SJSA1 (cell line): ENCODE measurements at places on chromosomes 12 and 14. TPM values are rescaled to one million over a fixed set of nuclear protein-coding genes. Genes with fewer than 3 reads are reported as not detected.
A peak's percentile ranks its signal among the peaks of the same experiment; 100 is the strongest.

GRCh38 chr12:65778258-65779090 lies 45.8 kb upstream of the HMGA2 start:
- peak; percentile 60 for DNase-seq

DNA sequence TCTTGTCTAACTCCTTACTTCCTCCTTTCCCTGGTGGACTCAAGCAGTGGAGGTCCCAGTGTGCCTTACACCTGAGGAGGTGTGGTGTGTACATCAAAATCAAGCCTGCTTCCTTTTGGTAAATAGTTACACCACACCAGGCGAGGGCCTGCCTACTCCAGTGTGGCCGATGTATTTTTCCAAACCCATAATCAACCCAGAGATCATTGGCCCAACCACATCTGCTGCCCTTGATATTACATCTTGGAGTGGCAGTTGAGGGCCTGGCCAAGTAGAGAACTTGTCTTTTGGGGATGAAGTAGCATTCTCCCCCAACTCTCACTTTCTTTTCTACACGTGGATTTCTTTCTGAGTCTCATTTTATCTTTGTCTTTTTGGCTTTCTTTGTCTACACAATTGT lies 187.4 kb downstream of the EFCAB11 start:
- no peak for DNase-seq

DNA sequence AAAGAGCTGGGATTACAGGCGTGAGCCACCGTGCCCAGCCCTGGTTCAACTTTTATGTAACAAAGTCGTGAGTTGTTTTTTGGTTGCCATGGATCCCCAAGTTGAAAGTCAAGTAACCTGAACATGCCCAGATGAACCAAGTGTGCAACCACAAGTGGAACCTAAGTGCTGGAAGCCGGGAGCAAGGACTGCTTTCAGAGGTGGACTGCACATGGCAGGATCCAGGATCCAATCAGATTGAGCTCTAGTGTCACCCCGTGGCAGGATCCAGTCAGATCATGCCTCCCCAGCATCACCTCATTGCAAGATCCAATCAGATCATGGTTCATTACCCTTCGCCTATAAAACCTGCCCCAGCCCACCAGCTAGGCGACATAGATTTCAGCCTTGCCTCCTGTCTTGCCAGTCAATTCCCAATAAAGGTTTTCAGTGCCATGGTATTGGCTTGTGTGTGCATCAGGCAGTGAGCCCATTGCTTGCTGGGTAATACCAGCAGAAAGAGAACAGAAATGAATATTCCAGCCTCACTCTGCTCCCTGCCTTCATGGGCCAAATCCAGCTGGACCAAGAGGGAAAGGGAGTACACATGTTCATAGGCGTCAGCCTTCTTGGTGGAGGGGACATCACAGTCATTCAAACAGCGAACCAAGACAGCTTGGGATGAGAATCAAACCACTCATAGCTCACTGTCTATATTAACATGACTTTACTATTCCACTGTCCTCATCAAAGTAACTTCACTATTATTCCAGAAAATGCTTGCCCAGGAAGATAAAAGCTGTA lies 43.6 kb upstream of the VASH1 start:
- no peak for DNase-seq

CIT gene
- total RNA-seq: 21.1 and 33.7 TPM in 2 replicates

DNA sequence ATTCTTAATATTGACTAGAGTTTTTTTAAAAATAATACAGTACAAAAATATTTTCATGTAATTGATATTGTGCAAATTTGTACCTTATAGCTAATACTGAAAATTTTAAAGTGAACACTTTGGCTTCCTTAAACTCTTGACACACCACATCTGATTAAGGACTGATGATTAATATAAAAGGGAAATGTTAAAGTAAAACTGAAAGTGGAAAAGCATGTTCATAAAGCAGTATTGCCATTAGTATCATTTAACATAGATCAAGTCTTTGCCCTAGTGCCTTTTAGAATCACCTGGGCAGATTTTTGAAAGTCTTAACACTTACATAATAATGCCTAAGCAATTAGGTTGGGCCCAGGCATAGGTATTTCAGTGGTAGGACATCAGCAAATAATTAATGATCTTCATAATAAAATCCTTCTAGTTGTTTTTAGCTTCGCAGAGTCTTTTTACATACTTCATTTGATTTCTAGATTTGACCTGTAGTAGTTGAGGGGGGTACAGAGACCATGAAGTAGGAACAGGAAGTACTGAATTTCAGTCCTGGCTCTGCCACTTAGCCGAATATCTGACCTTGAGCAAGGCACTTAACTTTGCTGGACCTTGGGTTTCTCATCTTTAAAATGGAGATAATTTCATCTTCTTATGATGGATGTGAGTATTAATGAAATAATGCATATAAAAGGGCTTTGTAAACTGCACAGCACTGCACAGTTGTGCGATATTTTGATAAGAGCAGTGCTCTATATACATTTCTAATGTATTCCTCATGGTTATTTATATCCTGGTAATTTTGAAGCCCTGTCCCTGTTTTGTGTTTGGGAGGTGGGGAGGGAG lies 43.7 kb downstream of the MARK3 start:
- no peak for DNase-seq

ANKRD33 gene
- not detected in 2 replicates for total RNA-seq

- no peak for DNase-seq
These were observed 27.2 kb upstream of the NINJ2 start for GRCh38 chr12:690466-690865.

NKX2-1 gene
- total RNA-seq: not detected in 2 replicates

ZNF384 gene
- total RNA-seq: 19.5 and 20.0 TPM in 2 replicates

DNA sequence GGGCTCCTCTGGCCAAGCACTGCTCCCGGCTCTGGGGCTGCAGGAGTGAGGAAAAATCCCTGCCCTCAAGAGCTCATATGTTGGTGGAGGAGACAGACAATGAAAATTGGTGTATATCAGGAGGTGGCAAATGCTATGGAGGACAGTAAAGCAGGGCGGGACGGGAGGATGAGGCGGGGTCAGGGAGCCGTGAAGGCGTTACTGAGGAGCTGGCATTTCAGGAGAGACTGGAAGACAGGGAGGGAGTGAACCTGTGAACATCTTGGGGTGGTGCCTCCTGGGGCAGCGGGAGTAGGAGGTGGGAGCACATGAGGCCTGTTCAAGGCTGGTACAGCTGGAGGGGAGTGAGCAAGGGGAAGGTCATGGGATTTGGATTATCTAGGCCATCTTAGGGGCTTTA lies 26.6 kb downstream of the TSPAN9 start:
- no peak for DNase-seq

DNA sequence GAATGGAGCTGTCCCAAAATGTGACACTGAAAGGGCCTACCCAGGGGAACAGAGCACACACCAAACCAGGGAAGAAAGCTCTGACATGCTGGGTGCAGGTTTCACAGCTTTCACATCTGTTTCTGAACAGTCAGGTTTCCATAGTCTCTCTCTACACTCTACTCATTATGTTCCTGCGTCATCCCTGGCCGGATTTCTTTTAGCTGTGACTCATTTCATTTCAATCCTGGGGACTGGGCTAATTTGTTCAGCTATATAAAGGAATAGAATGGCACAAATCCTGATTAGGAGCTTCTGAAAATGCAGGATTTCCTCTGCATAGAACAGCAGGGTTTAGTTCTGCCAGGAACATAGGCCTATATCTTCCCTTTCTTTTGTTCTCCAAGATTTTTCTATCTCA lies 649.8 kb downstream of the RPS29 start:
- no peak for DNase-seq

- DNase-seq: no peak
These were observed 233.4 kb downstream of the SPTSSA start for GRCh38 chr14:34228650-34228976.

DNA sequence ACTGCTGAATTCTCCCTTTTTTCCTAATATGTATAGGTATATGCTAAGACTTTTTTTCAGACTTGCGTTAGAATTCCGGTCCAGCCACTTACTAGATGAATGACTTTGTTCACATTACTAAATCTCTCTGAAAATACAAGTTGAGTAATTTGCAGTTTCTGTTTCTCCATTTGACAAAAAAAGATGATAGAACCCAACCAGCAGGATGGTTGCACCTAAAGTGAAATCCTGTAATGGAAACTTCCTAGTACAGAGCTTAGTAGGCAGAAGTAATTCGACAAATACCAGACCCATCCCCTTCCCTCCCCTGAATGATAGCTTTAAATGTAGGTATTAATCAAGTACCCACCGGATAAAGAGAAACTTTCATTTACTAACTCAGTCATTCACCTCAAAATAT lies 113.6 kb upstream of the RAP1B start:
- DNase-seq: no peak

GRCh38 chr12:124512667-124513296 lies 54.6 kb downstream of the NCOR2 start:
- peak; percentile 97 for DNase-seq

DNA sequence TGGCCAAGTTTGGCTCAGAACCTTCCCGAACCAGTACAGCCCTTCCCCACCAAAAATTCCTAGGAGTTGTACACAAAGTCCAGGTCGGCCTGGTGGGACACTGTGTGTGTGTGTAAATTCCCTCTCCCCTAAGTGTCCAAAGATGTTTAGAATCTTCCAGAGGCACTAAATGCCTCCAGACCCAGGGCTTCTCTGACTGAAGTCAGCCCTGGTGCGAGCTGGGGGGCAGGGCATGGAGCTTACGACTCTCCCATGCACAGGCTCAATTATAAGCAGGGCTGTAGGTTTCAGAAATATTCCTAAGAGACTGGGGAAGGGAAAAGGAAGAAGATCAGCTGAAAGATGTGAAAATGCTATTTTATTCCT lies 106.9 kb upstream of the ATF7IP start:
- no peak for DNase-seq

GRCh38 chr12:20716037-20716436 lies 20.9 kb downstream of the SLCO1C1 start:
- DNase-seq: no peak

DNA sequence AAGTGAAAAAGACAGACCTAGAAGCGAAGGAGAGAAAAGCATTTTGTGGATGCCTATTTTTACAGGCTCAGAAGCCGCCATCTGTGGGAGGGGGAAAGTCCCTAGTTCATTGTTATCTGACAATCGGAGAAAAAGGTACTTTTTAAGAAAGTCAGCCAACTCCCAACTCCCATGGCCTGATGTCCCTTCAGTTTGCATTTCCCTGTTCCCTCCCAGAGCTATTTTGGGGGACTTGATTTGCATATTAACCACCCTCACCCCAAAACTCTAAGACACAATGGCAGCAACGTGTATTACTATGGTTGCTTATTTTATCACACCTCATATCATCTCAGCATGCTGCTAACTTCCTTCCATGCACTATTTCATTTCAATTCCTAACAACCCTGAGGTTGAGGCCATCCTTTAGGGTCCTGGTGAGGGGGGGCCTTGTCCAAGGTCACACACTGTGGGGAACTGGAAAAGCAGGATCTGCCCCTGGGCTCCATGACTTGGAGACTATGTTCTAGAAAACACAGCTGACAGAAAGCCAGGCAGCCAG lies 18.7 kb downstream of the HVCN1 start:
- DNase-seq: no peak

DNA sequence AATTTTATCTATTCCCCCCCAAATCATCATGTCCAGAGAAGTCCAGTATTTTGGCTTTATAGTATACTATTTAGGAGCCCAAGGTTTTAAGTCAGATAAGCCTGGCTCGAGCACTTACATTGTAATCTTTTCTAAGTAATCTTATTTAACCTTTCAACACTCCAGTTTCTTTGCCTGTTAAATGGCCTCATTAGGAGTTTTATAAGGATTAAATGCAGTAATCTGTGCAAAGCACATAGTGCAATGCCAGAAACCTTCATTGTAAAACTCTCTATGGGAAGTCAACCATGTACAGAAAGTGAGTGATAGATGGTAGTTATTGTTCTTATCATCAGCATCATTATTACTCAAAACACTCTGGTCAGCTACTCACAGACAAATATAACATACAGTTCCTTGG lies 1330.4 kb downstream of the SLC16A7 start:
- no peak for DNase-seq

DNA sequence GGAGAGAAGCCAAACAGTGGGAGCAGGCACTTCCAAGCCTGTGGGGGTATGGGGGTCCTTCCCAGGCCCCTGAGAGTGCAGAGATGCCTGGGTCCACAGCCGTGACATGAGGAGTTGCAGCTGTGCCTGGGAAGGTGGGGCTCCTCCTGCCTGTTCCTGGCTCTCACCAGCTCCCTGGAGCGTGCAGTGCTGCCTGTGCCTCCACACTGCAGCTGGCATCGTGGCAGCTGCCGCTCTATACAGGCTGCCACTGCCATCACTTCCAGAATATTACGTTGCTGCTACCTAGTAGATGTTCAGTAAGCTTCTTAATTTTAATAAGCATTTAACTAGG lies 223.7 kb downstream of the KCNC2 start:
- DNase-seq: no peak

PLEKHH1 gene
- 0.97 TPM in 1 of 2 replicates, not detected in the other for total RNA-seq

KLRB1 gene
- not detected in 2 replicates for total RNA-seq

DNA sequence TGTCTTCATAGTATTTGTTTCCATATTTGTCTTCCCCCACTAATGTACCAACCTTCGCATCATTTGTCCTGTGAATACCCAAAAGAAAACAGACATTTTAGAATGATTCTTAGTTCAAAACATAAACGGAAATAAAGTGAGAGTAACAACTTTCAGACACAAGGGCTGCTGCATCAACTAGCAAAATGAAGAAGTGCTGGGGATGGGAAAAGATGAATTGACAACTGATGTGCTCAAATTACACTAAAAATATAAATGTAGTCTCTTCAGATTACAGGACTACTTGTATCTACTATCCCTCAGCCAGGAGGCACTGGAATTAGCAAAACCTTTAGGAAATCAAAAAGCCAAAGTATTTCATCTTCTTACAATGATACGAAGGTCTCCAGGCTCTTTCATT lies 743 bp downstream of the NDUFA12 start:
- DNase-seq: no peak

- DNase-seq: no peak
These were observed 29.7 kb downstream of the RBM19 start for GRCh38 chr12:113936460-113936859.

CELA1 gene
- total RNA-seq: 0.56 and 1.2 TPM in 2 replicates

GRCh38 chr12:50062728-50063460 lies 5.5 kb downstream of the ASIC1 start:
- no peak for DNase-seq

DNA sequence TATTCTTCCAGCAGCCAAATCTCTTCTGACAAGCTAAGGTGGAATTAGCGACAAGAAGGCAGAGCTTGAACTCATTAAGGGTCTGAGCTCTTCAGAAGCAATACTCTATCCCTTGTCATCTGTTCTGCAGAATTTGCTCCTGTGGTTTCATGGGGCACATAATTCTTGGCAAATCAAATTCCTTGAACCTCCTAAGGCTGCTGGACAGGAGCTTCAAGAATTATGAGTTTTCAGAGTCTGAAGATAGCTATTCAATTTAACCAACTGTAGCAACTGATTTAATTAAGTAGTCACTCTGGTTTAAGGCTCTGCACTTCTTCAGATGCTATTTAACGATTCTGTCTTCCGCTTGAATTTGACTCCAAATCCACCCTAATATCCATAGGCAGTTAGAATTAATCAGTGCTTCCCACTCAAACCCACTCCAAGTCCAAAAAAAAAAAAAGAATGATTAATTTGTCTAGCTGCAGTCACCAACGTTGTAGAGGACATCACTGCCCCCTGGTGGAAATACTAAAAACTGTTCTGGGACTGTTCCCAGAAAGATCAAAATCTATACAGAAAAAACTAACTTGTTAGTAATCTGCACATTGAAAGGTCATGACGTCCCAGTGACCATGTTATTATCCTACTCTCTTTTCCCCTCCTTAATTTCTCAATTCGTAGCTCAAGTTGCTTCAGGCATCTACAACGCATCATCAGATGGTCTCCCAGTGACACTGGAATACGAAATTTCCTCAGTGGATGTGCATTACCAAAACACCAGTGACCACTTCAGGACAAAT lies 169.9 kb downstream of the KIF21A start:
- no peak for DNase-seq

- no peak for DNase-seq
These were observed 1.5 kb upstream of the CRIP2 start for GRCh38 chr14:105473033-105473676.
